ENCODE measurements at places on chromosomes 1 and 21. TPM values are rescaled to one million over a fixed set of nuclear protein-coding genes. Genes with fewer than 3 reads are reported as not detected.

GRCh38 chr1:198265073-198265661 is 108.4 kb downstream of the NEK7 start:
- DNase-seq: no peak

- no peak for DNase-seq
These were observed 576.1 kb upstream of the PTBP2 start for GRCh38 chr1:96145492-96145891.

The HCRTR1 gene
- not detected for total RNA-seq

The LEFTY1 gene
- total RNA-seq: not detected

GRCh38 chr1:95370691-95371562 is 136.9 kb downstream of the RWDD3 start:
- DNase-seq: no peak

DNA sequence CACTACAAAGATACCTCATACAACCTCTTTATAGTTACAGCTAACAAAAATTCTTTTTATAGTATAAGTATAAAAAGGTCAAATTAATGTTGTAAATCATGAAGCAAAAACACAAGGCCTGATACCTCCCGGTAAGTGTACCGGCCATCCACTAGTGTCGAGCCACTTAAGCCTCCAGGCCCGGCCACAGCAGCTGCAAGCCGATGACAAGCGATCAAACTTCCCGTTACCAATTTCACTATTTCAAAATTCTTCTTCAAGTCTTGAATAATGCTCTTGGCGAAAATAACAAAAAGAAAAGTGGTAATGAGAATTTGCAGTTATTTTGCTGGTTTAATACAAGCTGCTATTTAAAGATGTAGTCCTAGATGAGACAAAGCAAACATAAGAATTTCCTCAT is 67.6 kb downstream of the USP24 start:
- no peak for DNase-seq

- DNase-seq: no peak
These were observed 24.6 kb downstream of the PROX1 start for GRCh38 chr1:214012418-214012817.

GRCh38 chr1:9028921-9029705 is 2.9 kb upstream of the SLC2A7 start:
- no peak for DNase-seq

The PDZK1 gene
- total RNA-seq: 0.55 TPM

The SFN gene
- total RNA-seq: 1.3 TPM

The NUP210L gene
- not detected for total RNA-seq

The MXRA8 gene
- 1.0 TPM for total RNA-seq

GRCh38 chr1:47915677-47916353 is 81.4 kb downstream of the TRABD2B start:
- DNase-seq: no peak

GRCh38 chr21:34074283-34075090 is 1.1 kb downstream of the MRPS6 start:
- no peak for DNase-seq

GRCh38 chr1:54652168-54652567 is 10.6 kb downstream of the MROH7 start:
- no peak for DNase-seq

GRCh38 chr1:30780409-30780808 is 22.8 kb upstream of the LAPTM5 start:
- DNase-seq: no peak

DNA sequence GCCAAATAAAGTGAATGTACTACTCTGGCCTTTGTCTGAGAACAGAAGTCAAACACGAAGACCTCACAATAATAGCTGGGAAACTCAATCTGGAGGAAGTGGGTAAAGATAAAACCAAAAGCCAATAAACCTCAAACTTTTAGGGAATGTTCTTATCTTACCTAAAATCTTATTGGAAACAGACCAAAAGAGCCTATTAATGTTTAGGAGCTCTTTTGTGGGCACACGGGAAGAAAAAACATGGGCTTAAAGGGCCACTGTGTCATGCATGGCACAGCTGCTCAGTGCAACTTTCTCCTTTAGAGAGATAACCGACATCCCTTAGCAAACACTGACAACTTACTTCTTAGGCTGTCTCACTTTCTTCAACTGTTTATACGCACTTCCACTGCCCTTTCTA is 16.1 kb downstream of the EIF2B3 start:
- DNase-seq: no peak

The KCNJ9 gene
- total RNA-seq: not detected

DNA sequence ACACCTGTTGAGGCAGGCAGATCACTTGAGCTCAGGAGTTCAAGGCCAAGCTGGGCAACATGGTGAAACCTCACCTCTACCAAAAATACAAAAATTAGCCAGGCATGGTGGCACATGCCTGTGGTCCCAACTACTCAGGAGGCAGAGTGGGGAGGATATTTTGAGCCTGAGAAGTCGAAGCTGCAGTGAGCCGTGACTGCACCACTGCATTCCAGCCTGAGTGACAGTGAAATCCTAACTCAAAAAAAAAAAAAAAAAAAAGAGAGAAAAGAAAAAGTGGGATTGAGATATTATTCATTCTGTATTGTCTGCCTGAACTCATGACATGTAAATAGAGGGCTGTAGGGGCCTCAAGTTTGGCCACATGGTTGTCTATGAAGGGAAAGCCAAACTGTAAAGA is 37.3 kb downstream of the WNT2B start:
- DNase-seq: no peak

The FOXD2 gene
- total RNA-seq: 0.37 TPM

GRCh38 chr1:46605232-46605631 is 1.2 kb upstream of the MKNK1 start:
- no peak for DNase-seq

The TSPAN1 gene
- not detected for total RNA-seq

DNA sequence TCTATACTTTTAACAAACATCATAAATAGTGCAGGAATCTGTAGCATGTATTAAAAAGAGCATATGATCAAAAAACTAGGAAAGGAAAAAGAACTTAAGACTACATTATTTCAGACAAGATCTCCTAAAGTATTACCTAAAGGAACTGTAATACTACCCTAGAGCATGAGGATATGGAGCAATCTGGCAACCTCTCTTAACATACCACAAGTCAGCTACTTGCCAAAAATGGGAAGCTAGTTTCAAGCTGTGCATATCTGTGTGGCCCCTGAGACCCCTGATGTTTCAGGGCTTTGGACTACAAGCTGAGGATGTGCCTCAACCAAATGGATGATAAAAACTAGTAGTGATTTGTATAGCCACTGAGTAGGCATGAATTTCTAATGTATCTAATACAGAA is 525.6 kb downstream of the PTBP2 start:
- no peak for DNase-seq

GRCh38 chr1:219385787-219386427 is 212.2 kb downstream of the LYPLAL1 start:
- no peak for DNase-seq

DNA sequence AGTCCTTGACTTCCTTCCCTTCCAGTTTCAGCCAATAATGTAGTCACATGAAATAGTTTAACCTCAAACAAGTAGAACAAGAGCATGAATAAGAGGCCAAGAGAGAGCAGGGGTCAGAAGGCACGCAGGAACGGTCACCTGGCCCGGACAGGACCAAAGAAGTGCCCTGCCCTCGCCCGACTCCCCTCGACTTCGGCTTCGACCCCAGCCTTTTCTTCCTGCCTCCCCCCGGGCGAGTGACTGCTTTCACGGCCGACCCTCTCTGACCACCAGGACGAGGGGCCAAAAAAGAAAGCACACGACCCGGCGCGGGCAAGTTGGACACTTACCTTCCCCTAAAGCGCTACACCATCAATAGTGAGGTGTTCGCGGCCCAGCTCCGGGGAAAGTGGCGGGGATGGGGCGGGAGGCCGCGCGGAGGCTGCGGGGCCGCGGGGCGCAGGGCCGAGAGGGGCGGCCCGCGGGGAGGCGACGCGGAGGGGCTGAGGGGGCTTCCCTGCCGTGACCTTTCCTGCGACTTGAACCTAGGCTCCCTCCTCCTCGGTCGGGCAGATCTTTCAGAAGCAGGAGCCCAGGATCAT is 519 bp downstream of the RERE start:
- no peak for DNase-seq

DNA sequence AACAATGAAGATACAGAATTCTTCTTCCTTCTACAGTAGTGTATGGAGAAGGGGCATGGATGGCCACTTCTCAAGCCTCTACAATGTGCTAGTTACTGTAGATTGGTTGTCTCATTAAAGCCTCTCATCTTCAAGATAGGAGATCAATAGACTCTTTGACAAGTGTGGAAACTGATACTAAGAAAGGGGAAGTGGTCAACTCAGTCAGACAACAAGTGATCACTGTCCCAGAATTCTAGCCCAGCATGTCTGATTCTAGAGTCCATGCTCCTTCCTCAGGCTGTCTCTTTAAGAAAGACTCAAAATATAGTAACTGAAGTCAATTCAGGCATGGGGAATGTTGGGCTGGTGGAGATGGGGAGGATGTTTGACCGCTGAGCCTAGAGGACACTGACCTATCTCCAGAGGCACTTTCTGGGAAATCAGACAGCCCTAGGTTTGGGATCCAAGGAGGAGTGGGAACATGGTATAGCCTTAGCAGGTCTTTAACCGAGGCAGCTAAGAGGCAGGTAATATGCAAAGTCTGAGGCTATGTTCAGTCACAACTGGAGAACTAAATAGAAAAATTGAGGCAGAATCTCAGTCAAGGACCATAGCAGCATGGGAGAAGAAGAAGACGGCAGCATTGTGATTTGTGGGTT is 39.3 kb upstream of the EYA3 start:
- no peak for DNase-seq

GRCh38 chr1:28447679-28448078 is 58.2 kb upstream of the RCC1 start:
- DNase-seq: no peak

The LCE3E gene
- total RNA-seq: not detected

The FAM151A gene
- not detected for total RNA-seq

DNA sequence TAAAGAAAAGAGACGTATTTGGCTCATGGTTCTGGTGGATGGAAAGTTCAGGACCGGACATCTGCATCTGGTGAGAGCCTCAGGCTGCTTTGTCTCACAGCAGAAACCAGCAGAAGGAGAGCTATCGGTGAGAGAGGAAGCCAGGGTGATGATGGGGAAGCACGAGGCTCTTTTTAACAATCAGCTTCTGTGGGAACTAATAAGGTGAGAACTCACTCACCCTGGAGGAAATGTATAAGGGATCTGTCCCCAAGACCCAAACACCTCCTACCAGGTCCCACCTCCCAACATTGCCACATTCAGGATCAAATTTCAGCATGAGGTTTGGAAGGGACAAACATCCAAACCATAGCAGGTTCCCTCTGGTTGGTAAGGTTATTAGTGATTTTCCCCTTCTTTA is 32.8 kb downstream of the ASTN1 start:
- DNase-seq: no peak

DNA sequence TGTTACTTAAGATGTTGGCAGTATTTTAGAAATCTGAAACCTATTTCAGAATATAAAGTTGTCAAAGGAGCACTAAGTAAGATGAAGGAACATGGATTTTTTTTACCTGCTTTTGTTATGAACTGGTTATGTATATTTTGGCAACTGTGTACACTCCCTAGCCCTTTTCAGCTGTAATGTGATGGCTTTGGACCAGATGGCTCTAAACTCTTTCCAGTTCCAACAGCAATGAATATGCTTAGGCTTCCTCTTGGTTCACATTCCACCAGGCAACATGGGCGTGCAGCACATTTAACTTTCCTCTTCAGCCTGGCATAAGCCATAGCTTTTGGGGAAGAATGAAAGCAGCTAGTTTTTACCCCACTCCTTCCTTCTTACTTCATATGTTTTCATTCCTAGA is 95.6 kb upstream of the ADAMTS5 start:
- DNase-seq: no peak

The FOXJ3 gene
- 93.5 TPM for total RNA-seq

DNA sequence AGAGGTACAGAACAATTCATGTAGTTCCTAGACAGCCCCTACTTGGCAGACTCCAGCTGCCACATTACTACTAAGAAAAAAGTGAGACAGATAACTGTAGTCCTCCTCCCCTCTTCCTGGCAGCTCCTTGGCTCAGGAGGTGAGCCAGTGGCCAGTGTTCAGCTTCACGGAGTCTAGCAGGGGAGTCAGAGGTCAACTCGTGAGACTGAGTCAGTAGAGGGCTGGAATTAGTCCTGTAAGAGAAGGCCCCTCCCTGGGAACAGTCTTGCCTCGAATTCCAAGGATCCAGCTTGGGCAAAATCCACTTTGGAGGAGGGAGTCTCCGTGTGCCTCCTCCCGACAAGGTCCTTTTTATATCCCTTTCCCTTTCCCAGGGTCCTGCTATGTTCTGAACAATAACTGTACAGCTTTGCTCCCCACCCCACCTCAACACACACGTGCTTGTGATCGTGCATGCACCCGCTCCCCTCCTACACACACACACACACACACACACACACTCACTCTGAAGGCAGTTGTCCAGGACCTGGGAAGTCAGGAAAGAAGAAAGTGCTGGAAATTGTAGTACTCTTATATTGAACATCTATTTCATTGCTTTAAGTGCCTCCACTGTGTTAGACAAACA is 22.5 kb upstream of the SLC27A3 start:
- no peak for DNase-seq

GRCh38 chr1:226353698-226354525 is 44.9 kb upstream of the LIN9 start:
- DNase-seq: no peak

The EDARADD gene
- total RNA-seq: 2.5 TPM

- no peak for DNase-seq
These were observed 30.0 kb downstream of the IARS2 start for GRCh38 chr1:220123889-220124288.

GRCh38 chr1:225691377-225691776 is 38.5 kb upstream of the ENAH start:
- no peak for DNase-seq

DNA sequence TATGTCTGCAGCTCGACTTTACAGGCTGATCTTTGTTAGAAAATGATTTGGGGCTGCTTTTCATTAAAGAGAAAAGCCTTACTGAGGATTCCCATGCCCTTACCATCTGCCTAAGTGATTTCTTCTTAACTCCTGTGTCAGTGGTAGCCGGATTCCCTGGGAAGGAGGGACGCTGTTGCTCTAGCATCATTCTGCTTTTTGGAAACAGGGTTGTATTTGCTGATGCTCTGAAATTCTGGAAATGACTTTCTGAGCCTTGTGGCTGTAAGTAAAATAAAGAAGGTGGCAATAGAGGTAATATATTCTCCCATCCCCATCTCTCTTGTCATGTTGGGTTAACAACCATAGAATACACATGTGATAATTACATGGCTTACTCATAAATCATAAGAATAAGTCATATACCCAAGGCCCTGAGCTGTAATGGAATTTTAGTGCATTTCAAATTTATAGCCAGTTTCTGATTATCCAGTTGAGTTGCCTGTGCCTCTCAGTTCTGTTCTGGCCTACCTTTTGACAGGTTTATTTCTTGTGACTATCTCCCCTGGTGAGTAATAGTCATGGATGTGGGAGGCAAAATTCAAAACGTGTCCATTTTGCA is 74.4 kb downstream of the AK4 start:
- DNase-seq: no peak

GRCh38 chr1:228338521-228339051 is 68.0 kb downstream of the TRIM11 start:
- no peak for DNase-seq

GRCh38 chr1:209155546-209155945 is 428.0 kb upstream of the CAMK1G start:
- DNase-seq: no peak

The CELA3A gene
- not detected for total RNA-seq
